ENCODE measurements at places on chromosomes 11 and 22.

DNA sequence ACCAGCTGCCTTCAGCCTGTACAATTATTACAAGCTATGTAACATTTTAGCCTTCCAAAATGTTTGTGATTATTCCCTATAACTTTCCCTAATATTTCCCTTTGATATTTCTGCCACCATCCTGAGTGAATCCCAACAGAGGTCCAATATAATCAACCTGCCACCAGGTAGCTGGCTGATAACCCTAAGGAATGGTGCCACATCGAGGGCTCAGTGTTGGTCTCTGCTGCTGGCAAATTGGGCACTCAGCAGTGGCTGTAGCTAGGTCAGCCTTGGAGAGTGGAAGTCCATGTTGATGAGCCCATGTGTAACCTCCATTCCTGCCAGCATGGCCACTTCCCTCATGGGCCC, 121.2 kb downstream of the ZNF280B start:
- DNase-seq, result no peak

DNA sequence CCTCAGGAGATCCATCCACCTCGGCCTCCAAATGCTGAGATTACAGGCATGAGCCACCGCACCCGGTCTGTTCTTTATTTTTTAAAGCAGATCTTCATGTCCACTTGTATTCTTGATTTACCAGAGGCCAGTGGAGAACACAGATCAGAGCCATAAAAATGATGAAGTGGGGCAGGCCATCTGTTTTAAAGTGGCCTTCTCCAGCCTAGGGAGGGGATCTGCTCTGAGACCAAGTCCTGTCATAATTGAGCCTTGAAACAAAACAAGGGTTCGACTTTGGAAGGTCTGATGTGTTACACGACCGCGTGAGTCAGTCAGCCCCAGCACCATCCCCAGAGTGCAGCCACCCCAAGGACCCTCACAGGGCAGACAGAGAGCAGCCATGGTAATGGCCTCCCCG, 27.5 kb downstream of the ABCC8 start:
- DNase-seq, result no peak

DNA sequence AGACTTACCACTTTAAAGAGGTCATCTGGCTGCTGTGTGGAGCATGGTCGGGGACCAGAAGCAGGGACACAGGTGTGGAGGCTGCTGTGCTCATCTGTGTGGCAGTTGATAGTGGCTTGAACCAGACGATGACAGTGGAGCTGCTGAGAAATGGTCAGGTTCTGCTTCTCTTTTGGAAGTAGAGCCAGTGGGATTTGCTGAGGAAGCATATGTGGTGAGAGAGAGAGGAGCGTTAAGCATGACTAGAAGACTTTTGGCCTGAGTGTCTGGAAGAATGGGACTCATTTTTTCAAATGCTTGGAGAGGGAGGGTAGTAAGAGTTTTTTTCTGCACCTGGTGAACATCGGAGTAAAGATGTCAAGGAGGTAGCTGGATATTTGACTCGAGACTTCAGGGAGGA, 12.5 kb upstream of the SREBF2 start:
- DNase-seq, result no peak

DNA sequence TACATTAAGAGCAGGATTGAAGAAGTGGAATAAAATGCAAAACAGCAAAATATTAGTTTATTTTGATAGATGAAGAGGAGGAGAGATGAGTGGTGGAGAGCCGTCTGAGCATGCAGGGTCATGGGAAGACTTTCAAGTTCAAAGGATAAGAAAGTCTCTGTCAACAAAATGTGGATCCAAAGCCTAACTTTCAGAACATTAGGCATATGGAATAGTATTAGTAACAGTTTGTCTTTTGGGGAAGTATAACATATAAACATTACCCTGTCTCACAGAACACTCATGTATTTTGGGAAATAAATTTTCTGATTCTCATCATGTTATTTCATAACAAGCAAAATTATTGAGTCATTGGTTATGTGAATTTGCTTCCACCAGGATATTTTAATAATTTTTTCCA, 104.3 kb upstream of the CEP126 start:
- no peak for DNase-seq

DNA sequence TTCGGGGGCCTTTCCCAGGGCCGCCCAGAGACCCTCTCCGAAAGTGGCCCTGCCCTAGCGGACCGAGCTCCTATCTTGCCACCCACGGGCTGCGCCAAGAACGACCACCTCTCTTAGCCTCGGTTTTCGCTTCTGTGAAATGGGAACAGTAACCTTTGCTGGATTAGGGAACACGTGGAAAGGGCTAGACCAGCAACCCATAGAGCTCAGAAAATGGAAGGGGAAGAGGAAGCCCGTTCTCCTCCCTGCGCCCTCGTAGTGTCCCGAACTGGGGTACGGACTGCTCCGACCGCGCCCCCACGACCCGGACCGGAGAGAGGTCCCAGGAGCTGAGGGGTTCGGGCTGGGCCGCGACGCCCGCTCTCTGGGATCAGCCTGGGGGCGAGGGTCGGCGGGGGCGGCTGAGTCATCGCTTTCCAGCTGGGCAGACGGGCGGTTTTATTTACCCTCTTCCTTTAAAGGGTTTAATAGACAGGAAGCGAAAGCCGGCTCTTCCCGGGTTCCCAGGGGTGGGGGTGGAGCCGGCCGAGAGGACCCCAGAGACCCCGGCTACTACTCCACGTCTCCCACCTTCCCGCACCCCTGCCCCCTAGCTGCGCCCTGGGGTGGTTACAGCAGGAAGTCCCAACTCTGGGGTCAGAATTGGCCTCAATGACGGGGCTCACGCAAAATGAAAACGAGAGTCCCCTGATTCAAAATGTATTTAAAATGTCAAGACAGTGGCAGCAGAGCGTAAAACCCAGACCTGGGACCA, 907 bp upstream of the PHLDA2 start:
- no peak for DNase-seq

GRCh38 chr11:36340897-36341296, 44.8 kb downstream of the PRR5L start:
- no peak for DNase-seq

DNA sequence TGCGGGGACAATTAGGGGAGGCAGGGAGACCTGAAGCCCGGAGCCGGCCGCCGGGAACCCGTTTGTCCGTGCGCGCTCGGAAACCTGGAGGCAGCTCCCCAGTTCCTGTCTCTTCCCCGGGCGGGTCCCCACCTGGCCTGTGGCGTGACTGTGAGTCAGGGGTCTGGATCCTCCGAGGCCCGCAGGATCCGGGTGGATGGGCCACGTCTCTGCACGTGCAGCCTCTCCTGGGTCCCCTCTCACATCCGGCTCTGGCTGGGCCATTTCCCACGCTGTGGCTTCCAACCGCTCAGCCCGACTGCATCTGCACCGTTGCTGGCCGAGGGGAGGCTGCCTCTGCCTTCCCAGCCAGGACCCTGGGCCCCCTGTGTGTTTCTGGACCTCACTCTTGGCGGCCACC, 14.8 kb upstream of the H19 start:
- no peak for DNase-seq

DNA sequence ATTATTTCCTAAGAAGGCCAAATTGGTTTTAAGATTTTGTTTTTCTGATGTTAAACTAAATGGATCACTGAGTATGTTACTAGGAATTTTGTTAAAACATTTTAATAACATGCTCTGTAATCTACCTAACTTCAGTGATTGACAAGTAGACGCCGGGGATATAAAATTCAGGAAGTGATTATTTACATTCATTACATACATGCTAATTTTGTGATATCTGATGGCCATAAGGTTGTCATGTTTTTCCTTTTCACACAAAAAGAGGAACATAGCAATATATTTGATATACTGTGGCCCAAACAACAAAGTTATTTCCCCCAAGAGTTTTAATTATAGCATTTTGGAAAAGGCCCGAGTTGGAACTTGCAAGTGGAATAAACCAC, 12.1 kb downstream of the SCUBE1 start:
- no peak for DNase-seq

GRCh38 chr11:17643506-17644405, 75.6 kb upstream of the MYOD1 start:
- DNase-seq, result no peak

- no peak for DNase-seq
Measured at GRCh38 chr11:128913806-128914205, 22.6 kb downstream of the KCNJ5 start.

- DNase-seq, result no peak
Measured at GRCh38 chr11:119599864-119600541, 129.0 kb downstream of the NECTIN1 start.

- DNase-seq, result no peak
Measured at GRCh38 chr11:82560836-82561235, 172.8 kb downstream of the FAM181B start.

DNA sequence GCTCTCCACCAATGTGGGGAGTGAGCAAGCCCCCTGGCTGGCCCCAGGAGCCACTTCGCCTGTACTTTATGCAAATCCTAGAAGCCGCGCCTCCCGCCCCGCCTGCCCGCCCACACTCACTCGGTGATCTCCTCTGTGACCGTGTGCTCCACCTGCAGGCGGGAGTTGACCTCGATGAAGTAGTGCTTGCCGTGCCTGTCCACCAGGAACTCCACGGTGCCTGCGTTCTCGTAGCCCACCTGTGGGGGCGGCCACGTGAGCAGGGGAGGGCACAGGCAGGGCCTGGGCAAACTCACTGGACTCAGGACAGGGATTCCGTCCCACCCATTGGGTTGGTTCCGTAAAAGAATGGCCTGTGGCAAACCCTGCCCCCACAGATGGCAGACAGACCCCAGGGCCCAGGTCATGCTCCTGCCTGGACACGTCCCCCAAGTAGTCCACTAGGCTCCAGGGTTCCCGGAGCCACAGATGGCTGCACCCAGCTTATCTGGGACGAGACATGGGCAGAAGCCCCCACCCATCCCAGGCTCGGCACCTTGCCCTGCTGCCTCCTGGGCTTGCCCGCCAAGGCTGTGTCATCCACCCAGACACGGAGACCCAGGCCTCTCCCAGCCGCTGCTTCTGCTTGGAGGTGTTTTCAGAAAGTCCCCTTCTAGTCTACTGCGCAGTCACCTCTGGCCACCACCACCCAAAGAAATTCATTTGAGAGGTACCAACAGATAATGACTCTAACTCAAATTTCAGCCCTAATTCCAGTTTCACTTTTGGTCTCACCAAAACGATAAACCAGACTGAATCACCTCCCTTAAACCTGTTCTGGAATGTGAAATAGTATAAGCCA, 12.1 kb downstream of the LRFN4 start:
- no peak for DNase-seq

DNA sequence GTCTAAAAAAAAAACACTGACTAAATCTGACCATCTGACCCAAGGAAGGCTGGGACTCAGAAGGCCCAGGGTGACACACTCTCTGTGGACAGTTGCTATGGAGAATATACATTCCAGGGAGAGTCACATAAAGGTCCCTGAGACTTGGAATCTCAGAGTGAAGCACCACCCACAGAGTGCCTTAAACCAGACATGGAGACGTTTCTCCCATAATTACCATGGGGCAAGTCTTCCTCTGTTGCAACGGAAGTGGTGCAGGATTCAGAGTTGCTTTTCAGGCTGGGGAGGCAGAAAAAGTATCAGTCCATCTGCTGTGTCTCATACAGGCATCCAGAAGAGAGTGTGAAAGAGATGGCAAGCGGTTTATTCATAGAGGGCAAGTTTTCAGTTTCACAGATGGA, 58.7 kb upstream of the SLN start:
- DNase-seq, result no peak

- DNase-seq, result no peak
Measured at GRCh38 chr22:27213294-27213693, 555.9 kb downstream of the MIAT start.

- no peak for DNase-seq
Measured at GRCh38 chr11:48013269-48013901, 33.0 kb downstream of the PTPRJ start.

DNA sequence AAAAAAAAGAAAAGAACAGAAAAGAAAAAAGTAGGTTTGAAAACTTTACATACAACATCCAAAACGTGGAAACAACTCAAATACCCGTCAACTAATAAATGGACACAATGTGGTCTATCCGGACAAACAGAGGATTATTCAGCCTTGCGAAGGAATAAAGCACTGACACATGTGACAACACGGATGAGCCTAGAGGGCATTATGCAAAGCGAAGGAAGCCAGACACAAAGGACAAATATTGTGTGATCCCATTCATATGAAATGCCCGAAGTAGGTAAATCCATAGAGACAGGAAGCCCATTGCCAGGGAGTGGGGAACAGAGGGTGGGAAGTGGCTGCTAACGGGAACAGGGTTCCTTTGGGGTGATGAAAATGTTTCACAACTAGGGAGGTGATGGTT, 11.8 kb downstream of the RFPL1 start:
- DNase-seq, result no peak

DNA sequence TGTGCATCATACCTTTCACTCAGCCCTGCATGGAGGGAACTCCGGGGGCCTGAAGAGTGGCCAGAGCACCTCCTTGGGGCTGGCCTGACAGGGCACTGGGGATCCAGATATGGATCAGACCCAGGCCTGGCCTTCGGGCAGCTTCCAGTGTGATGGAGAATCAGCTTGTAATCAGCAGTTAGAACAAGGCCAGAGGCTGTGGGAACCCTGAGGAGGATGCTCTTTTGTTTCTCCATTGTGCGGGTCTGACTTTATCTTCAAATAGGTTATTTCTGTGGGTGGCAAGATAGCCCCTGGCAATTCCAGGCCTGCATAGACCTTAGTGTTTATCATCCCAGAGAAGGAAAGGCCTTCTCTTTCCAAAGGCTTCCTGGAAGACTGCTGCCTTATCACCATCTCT, 12.3 kb downstream of the DGAT2 start:
- DNase-seq, result no peak

- no peak for DNase-seq
Measured at GRCh38 chr22:40213478-40213877, 35.8 kb downstream of the TNRC6B start.

DNA sequence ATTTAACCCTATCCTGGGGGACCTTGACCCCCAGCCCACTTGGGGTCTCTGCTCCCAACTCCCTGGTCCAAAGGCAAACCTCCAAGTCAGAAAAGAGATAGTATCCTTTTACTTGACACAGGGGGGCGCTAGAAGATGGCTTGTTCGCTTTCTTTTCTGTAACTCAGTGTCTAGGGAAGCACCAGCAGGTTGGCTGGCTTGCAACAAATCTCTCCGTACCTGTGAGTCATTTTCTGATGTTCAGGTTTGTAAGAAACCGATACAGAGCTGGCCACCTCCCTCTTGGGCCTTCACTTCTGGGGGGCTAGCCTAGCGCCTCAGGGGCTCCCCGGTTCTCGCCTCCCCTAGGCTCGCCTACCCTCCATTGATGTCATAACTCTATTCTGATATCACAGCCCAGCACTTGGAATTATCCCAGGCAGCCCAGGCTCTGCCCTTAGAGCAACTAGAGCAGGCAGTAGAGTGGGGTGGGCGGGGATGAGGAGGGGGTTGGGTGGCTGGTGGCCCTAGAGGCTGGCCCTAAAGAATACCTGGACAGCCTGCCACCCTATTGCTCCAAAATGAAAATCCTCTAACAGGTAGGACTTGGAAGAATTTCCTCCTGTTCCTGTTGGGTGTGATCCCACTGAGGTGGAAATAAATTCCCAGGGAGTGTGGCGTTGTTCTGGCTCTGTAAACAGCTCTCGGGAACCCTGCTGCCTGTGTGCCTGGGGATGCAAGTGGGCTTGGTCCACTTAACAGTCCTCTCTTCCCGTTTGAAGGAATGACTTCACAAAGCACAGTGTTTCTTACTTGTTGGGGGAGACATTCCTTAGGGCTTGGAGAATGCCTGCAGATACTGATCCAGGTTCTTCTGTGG, 69.4 kb downstream of the OSBP2 start:
- DNase-seq, result no peak
